ENCODE measurements at places on chromosomes 16 and 17.

DNA sequence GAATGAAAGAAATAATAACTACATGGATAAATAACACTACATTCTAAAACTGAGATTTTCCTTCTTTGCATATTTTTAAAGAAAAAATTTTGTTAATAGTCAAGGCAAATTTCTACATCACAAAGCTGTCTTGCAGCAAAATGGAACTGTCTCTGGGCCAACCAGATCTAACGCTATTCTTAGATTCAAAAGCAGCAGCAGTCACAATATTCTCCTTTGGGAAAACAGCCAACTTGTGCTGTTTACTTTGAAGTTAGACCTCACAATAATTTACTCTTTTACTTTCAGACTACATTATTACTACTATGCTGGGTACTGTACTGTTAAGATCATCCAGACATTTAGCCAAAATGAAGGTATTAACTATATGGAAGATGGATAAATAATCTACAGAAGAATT is 189.1 kb downstream of the CEP112 start:
- DNase-seq: peak; percentile 26

DNA sequence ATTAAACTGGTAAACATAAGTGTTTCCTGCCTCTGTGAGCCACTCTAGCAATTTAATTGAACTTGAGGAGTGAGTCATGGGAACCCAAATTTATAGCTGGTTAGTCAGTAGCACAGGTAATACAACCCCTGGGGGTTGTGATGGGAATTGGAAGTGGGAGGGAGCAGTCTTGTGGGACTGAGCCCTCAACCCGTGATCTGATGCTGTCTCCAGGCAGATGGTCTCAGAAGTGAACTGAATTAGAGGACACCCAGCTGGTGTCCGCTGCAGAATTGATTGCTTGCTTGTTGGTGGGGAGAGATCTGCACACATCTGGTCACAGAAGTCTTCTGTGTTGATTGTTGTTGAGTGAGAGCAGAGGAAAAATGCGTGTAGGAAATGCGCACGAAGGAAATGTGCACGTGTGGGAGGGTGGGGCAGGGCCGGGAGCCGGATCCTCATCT is 7.7 kb upstream of the ST6GALNAC2 start:
- DNase-seq: peak; percentile 42

GRCh38 chr17:51050291-51051033 is 70.2 kb downstream of the SPAG9 start:
- DNase-seq: no peak

- DNase-seq: no peak
Observed at GRCh38 chr17:50944902-50945720, 79.0 kb upstream of the TOB1 start.

GRCh38 chr17:43453331-43453812 is 30.4 kb upstream of the DHX8 start:
- no peak for DNase-seq
